Aorta (tissue), 5 donors: ENCODE measurements at places on chromosomes 6 and 20. TPM values are rescaled to one million over a fixed set of nuclear protein-coding genes. Genes with fewer than 3 reads are reported as not detected.

DNA sequence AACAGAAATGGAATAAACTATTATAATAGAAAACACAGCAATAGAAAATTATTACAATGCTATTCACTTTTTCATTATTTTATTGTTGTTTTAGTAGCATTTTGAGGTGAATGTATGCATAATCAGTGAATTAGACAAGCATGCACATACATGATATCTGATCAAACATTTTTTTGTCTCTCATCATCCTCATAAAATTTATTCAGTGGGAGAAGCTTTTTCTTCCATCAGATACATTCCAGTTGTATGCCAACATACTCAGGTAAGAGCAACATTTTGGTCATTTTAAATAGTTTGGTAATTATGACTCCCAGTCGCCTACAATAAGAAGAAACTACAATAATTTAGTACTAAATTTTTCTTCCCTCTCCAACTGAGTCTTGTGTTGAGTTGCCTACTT, 44.5 kb downstream of the ADGRF1 start:
- DNase-seq = no peak

DNA sequence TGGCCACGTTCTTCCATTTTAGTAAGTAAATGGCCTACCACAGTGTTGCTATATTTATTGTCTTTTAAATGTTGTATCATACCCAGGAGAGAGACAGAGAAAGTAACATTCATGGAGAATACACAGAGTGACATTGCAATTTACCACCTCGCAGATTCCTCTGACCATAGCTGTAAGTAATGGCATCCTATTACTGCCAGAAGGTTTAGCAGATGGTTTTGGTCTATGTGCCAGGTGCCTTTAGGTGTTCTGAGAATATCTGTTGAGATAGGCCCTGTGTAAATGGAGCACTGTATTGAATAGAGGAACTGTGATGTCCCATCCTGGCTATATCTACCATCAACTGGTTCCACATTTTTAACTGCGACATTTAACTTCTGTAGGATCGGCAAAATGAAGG, 559.6 kb downstream of the KIF16B start:
- DNase-seq = no peak

DNA sequence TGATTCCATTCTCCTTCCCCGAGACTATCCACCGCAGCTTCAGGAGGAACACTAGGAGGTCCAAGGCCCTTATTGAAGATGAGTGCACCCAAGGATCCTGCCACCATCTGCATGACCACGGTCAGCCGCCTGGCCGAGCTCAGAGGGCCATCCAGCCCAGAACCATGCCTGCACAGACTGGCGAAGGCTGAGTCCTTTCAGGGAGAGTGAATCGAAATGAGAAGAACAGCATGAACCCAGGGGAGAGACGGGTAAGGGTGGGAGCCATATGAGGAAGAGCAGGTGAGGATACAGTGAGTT, 26.3 kb downstream of the SERPINB6 start:
- no peak for DNase-seq

MUC21 gene
- not detected for total RNA-seq

PHF1 gene
- total RNA-seq = 86.4 TPM

TCP11 gene
- not detected for total RNA-seq

TGM2 gene
- total RNA-seq = 449 TPM

GRCh38 chr6:18663011-18663410, 275.9 kb downstream of the RNF144B start:
- DNase-seq = no peak

GRCh38 chr6:120938164-120938875, 396.0 kb downstream of the TBC1D32 start:
- DNase-seq = no peak

DNA sequence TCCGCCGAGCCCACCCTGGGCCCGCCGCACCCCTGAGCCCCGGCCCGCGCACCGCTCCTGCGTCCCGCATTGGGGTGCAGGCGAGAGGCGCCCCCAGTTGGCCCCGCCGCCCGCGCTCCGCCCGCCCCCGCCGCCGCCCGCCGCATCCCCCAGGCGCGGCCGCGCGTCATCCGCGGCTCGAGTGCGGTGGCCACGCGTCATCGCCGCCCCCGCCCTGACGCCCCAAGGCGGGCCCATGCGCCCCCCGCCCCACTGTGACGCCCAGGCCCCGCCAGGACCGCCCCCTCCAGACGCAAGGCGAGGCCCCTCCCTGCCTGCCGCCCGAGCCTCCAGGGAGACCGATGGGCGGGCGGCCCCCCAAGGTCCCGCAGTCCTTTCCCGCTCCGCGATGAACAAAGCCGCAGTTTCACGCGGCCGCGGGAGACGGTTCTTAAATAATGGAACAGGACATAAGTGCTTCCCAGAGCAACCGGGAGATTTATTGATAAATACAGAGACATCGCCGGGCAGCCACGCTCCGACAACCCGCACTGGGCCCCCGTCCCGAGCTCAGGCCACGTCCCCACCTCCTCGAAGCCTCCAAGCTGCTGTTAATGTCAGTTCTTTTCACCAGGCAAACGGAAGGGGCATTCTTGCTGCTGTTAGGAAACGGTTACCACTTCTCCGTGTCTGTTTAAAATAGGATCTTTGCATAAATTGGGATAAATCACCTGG, at the start of gene ANKRD60:
ANKRD60 (minus strand) TSS at position 170 of the 714 bp plus-strand sequence; CDS start at position 170, 0 bp downstream.
- DNase-seq = no peak

DNA sequence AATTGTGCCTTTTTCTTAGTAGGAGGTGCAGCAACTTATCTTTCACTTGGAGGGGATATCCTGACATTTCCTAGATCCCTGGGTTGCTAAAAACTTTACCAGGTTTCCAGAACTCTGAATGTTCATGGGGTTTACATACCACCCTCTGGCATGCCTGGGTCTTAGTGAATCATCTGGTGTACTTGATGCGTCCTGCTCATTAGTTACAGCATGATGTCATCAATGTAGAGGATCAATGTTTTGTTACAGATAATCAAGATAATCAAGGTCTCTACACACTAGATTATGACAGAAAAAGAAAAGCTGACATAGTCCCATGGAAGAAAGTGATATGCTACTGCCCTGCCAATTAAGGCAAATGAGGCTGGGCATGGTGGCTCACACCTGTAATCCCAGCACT, 27.0 kb downstream of the FITM2 start:
- no peak for DNase-seq

DNA sequence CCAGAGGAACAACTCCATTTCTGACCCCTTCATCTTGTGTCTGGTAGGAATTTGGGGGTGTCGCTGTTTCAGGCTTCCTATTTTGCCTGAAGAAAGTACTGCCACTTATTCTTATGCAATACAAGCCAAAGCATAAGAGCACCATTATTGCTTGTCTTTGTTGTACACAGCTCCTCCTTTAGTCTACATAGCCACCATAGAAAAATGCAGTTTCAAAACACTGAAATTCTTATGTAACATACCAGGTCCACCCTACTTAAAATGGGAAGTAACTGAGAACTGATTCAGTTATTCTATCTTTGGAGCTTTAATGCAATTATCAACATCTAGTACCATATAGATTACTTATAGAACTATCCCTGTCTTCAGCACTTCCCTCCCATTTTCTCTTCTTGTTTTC, 255.5 kb downstream of the ARHGAP18 start:
- DNase-seq = no peak

DNA sequence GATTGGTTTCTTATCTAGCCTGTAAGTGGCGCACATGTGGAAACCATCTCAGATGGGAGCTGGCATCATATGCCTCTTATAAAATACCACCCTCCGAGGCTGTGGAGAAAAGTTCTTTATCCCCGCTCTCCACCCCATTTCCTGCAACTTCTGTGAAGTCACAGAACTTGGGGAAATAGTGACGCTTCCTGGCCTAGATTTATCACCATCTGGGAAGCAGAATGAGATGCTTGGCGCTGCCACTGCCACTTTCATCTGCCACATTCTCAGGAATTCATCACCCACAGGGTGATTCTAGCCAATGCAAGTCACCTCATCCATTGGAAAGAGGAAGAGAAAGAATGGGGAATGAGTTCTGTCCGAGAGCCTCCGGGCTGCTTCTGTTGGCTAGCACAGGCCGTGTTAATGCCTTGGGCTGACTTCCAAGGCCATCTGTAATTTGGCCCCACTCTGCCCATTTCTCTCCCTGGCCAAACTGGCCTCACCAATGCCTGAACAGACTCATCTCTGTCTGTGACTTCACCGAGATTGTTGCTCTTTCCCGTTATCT, 148.8 kb upstream of the SOX4 start:
- no peak for DNase-seq

GRCh38 chr6:66230591-66230990, 523.6 kb upstream of the EYS start:
- no peak for DNase-seq

- no peak for DNase-seq
These were observed 32.4 kb downstream of the COL9A1 start for GRCh38 chr6:70270287-70271005.

GRCh38 chr6:154341871-154342270, 14.7 kb downstream of the IPCEF1 start:
- no peak for DNase-seq

DNA sequence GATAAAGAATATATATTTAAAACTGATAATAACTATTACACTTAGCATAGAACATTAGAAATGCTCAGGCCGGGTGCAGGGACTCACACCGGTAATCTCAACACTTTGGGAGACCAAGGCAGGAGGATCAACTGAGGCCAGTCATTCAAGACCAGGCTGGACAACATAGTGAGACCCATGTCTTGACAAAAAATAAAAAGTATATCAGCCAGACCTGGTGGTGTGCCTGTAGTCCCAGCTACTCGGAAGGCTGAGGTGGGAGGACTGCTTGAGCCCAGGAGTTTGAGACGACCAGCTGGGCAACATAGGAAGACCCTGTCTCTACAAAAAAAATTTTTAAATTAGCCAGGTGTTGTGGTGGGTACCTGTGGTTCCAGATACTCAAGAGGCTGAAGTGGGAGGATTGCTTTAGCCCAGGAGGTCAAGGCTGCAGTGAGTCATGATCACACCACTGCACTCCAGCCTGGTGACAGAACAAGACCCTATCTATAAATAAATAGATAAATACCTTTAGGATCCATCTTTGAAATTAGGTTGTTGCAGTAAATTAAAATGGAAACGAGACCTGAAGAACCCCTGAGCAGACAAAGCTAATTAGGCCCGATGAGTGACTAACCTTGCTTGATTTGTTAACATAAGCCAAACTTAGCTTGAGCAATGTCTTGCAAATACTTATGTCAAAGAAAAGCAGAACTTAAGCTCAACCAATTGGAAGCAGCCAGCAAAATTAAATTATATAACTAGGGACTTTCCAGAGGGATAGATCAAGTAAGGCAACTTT, 75.8 kb upstream of the E2F3 start:
- DNase-seq = no peak

SLC22A7 gene
- total RNA-seq = not detected

GRCh38 chr6:106490436-106490835, 129.9 kb downstream of the CRYBG1 start:
- no peak for DNase-seq

DNA sequence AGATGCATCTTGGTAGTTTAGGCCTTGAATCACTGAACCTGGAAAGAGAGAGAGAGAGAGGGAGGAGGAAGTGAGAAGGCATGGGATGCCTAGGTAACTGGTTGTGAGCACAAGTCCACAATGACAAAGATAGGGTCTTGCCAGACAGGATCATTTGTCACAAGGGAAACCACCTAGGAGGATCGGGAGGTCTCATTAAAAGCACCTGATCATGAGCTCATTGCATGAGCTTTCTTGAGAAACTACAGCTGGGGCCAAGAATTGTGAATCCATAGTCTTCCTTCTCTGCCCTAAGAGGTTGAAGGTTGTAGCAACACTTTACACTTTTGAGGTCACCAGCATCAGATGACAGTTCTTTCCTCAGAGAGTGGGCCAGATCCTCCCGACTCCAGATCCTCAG, 195.7 kb downstream of the CD83 start:
- DNase-seq = no peak

SLC17A3 gene
- not detected for total RNA-seq

DLL1 gene
- 30.5 TPM for total RNA-seq

SAPCD1 gene
- total RNA-seq = 2.9 TPM

DNA sequence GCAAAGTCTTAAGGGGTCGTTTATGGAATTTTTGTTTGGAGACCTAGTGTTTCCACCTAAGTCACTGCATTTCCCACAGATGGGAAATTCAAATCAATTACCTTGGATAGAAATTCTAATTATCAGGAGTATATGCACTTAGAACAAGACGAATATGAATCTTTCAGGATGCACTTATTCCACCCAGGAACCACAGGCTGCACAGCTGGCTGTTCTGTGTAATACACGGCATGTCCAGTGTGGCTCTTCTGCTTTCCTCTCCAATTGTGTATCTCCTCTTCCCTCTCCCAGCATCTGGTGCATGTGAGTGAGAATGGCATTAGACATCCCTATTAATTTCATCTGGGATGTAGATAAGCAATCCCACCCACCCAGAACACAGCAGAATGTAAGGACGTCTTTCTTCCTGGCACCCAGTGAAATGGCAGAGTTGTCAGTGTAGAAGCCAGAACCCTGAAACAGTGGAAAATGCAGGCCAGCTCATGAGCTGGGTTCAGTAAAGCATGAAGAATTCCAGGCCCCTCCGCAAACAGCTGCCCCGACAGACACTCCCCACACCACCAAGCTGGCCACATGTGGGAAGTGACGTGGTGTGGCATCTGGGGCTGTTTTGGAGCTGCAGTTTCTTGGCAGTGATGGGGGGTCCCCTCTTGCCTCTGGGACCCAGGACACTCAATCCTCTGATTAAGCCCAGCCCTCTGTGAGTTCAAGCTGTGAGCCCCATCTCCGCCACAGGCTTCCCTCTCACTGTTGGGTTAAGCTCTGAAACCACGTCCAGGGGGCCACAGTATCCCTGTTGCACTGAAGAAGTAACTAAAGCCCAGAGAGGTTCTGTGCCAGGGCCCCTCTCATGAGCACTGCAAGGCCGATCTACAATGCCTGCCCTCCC, 180.1 kb upstream of the CST7 start:
- DNase-seq = no peak

DNA sequence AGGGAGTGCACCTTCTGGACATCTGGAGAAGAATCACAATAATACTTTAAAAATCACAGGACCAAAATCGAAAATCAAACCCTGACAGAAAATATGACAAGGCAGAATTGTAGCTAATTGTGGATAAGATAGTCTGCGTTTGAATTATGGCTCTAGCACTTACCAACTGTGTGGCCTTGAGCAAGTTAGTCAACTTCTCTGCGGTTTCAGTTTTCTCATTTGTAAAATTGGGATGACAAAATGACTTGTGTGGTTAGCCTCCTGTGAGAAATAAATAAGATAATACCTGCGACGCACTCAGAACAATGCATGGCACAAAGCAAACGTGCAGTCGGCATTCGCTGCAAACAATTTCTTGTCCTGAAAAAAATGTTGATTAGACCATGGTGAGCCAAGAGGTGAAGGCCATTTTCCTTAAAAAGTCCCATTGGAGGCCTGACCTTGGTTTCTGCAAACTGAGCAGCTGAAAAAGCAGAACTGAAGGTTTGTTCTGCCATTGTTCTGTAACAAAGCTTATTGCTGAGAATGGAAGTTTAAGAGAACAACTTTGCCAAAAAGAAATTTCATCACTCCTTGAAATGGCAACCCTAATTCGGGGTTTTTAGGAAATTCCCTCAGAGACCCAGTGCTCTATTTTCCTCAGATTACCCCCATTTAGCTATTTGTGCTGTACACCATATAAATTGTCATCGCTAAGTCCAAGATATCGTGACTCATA, 266.3 kb downstream of the ERMARD start:
- no peak for DNase-seq

GRCh38 chr6:11193434-11193833, 39.0 kb downstream of the NEDD9 start:
- DNase-seq = no peak

KCNB1 gene
- total RNA-seq = 2.0 TPM

- no peak for DNase-seq
These were observed 3.4 kb downstream of the HMGN4 start for GRCh38 chr6:26541579-26541978.

FAM184A gene
- 3.8 TPM for total RNA-seq
